SK-MEL-5 (cell line): ENCODE measurements at places on chromosomes 11 and 22.

GRCh38 chr11:38972220-38972619, 2374.2 kb upstream of the RAG2 start:
- no peak for DNase-seq

DNA sequence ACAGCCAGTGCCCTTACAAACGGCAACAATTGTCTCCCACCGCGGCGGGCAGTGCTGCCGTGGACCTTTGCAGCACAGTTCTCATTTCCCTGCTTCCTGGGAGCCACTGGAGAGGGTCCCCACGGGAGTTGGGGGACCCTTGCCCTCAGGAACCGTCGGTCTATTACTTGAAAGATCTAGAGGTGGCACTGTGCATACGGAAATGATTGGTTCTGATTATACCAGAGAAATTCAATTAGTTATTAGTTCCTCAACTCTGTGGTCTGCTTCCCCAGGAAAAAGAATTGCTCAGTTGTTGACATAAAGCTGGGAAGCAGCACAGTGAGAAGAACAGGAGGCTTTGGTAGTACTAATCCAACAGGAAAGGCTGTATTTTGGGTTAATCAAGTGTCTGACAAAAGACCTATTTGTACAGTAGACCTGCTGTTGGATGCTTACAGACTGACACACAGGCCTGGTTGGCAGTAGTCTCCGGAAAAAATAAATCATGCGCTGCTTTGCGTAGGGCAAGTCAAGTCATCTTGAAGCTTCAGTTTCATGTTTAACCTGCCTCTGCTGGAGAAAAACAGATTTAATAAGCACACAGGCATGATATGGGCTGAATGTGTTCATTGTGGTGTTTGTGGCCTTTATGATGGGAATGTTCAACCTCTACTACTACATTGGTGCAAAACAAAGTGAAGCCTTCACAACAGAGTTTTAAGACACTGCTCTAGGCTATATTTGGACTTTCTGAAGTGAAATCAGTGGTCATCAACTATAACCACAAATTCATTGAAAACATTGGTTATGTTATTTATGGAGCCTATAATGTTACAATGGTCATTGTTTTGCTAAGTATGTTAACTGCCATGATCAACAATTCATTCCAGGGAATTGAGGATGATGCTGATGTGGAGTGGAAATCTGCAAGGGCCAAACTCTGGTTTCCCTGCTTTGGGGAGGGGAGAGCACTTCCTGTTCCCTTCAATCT, 54.6 kb upstream of the SC5D start:
- DNase-seq, result peak; percentile 97

- no peak for DNase-seq
Measured at GRCh38 chr11:131696690-131697089, 326.3 kb downstream of the NTM start.

DNA sequence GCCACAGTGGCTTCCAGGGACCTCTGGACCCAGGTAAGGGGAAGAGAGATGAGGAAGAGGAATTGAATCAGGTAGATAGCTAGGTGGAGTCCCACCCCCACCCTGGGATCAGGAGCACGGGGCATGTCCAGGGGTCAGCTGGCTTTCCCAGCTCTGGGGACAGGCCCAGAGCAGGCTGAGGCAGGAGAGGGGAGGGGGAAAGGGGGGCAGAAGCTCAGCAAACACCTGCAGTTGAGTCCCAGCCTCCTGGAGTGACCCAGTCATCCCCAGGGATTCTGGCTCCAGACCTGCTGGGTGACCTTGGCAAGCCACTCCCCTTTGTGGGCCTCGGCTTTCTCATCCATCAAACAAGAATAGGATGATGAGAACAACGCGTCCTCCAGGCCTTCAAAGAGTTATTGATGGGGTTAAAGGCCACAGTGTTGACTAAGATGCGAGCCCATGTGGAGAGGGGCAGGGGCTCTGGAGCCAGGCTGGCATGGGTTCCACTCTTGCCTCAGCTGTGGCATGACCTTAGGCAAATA, 16.0 kb downstream of the STARD10 start:
- DNase-seq, result no peak

DNA sequence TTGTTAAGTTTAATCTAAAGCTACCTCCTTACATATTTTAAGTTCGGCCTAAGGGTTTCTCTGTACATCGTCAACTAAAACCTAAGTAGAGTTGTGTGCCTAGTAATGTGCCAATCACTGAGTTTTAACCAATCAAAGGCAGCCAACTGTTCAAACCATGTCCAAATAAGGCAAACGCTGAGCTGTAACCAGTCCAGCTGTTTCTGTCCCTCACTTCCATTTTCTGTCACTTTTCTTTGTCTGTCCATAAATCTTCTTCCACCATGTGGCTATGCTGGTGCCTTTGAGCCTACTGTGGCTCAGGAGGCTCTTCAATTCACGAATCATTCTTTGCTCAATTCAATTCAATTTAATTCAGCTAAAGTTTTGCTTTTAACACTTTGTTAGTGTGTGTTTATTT, 13.9 kb upstream of the ATXN10 start:
- no peak for DNase-seq

GRCh38 chr22:34914846-34915245, 151.1 kb upstream of the ISX start:
- DNase-seq, result no peak

DNA sequence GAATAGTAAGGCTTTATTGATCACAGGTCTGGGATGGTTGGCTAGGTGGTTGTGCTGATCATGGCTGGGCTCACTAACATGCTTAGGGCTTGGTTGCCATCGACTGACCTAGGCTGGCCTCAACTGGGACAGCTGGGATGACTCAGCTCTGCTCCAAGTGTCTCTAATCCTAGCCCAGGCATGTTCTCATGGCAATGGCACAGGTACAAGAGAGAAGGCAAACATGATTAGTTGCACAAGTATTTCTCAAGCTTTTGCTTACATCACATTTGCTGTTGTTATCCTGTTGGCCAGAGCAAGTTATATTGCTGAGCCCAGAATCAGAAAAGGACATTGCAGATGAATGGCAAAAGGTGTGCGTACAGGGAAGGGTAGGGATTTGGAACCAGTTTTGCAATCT, 68.5 kb upstream of the SLC35C1 start:
- DNase-seq, result no peak

DNA sequence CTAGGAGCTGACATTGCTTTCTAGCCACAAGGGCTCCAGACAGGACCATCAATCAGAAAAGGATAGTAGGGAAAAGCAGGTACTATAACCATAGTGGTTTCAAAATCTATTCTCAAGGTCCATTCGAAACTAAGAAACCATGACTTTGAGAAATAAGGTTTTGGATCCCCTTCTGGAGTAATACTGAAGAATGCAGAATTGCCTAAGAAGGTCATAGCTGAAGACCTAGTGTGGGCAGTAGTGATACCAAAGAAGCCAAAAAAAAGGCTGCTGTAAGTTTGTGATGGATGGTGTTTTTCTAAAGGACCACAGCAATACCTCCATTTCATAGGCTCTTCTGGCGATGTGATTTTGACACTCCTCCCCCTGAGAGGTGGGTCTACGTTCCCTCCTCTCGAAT, 163.1 kb downstream of the MAML2 start:
- DNase-seq, result no peak

GRCh38 chr11:110409174-110409573, 20.6 kb upstream of the FDX1 start:
- DNase-seq, result no peak

GRCh38 chr11:8794677-8795103, 112.1 kb downstream of the RPL27A start:
- DNase-seq, result peak; percentile 32

GRCh38 chr11:128254941-128255340, 332.4 kb downstream of the ETS1 start:
- DNase-seq, result no peak

GRCh38 chr11:44893846-44894617, 56.7 kb downstream of the TP53I11 start:
- DNase-seq, result peak; percentile 68

GRCh38 chr11:7307836-7308235, 56.1 kb downstream of the SYT9 start:
- DNase-seq, result no peak

DNA sequence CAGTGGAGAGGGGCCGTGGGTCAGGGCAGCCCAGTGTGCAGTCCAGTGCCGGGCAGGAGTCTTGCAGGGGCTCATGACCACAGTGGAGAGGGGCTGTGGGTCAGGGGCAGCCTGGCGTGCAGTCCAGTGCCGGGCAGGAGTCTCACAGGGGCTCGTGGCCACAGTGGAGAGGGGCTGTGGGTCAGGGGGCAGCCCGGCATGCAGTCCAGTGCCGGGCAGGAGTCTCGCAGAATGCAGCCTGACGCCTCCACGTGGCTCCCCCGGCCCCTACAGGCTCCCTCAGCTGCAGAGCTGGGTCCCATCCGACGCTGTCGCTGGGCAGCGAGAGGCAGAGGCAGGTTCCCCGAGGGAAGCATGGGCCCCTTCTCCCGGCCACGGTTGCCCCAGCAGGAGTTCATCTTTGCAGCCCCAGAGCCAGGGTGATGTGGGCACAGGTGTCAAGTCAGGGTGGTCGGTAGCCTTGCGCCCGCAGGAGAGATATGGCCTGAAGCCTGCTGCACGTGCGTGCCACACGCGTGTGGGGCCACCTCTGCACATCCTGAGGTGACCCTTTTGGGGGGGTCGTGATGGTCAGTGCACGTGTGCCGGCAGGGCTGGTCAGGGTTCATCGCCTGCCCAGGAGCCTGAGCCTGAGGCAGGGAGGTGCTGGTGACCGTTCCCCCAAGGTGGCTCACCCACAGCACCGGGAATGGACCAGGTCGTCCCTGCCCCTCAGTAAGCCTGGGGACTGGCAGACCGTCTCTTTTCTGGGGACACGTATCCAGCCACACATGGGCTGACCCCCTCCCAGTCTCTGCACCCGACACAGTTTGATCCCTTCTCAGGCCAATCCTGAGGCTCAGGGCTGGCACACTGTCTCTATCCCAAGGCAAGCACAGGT, 2.9 kb downstream of the IFITM5 start:
- no peak for DNase-seq
